ENCODE measurements at places on chromosomes 1 and 21.

GRCh38 chr1:229454056-229454455, 20.2 kb upstream of the ACTA1 start:
- no peak for DNase-seq

DNA sequence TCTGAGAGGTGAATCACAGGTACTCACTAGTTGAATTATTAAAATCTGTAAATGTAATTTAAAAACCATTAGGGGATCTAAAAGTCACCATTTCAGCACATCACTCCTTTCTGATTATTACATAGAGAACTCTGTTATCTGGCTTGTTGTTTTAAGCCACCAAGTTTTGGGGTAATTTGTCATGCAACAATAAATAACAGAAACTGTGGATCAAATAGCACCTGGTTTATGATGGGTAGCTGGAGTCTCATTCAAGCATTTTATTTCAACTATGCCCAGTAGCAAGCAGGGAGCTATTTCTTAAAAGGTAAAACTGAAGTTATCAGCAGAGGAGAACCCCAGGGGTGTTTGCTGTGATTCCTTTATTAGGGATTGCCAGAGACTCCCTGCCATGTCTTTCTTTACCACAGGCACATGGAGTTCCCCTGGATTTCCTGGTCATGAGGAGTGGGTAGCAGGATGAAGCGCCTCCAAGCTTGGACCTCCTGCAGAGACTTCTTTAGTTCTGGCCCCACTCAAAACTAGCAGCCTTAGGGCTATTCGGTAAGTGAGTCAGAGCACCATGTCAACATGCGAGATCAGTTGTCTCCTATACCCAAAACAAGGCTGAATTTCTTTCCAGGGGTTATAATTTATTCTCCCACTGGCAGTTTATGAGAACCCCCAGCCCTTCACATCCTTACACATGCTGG, 179.2 kb downstream of the GIPC2 start:
- DNase-seq = no peak

GRCh38 chr1:184298440-184299405, 88.1 kb upstream of the C1orf21 start:
- DNase-seq = no peak

DNA sequence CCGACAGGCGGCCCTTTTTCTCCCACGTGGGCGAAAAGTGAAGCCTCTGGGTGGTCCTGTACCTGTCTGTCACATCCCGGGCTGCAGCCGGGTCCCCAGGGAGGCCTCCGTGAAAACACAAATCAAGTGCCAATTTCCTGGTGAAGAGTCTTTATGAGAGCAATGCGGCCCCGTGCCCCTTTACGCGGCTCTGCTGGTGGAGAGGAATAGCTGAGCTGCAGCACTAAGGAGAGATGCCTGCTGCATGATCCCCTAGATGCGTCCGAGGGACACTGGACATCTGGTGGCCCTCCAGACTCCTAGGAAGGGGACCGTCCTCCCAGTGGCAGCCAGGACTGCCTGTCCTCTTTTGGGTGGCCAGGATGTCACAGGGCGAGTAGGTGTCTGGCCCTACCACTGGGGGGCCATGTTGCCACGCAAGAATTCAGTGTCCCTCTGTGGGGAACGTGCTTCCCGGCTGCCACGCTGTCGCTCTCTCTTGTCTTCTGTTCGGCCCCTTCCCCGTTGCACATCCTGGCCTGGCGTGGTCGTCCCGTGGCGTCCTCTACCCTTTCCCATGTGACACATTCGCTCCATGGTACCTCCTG, 38.7 kb downstream of the COL18A1 start:
- no peak for DNase-seq

DNA sequence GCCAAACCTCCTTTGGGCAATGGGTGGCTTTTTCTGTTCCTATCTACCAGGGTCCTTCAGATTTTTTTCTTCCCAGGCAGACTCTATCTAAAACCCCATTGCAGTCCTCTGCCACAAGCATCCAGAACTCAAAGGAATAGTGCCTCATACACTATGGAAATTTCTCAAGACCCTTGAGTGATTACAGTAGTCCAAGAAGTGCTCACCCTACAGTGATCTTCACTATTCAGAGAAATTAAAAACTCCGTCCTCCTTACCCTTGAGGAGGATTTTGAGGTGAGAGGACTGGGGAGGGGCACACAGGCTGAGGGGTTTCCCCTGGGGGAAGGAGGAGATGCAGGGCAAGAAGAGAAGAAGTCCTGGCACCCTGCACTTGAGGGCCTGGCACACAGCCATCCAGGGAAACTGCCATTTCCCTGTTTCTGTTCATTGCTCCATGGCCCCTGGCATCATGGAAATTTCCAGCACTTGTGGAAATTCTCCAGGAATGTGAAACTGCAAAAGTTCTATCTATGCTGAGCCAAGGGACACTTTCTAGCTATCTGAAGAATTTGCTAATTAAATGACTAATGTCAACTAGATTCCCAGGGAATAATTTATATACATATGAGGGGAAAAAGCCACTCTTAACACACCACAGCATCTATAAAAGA, 102.5 kb upstream of the ATP1B1 start:
- no peak for DNase-seq

- no peak for DNase-seq
Measured at GRCh38 chr1:78003070-78003746, 1.5 kb upstream of the DNAJB4 start.

GRCh38 chr21:42186591-42186990, 32.3 kb upstream of the ABCG1 start:
- DNase-seq = no peak

DNA sequence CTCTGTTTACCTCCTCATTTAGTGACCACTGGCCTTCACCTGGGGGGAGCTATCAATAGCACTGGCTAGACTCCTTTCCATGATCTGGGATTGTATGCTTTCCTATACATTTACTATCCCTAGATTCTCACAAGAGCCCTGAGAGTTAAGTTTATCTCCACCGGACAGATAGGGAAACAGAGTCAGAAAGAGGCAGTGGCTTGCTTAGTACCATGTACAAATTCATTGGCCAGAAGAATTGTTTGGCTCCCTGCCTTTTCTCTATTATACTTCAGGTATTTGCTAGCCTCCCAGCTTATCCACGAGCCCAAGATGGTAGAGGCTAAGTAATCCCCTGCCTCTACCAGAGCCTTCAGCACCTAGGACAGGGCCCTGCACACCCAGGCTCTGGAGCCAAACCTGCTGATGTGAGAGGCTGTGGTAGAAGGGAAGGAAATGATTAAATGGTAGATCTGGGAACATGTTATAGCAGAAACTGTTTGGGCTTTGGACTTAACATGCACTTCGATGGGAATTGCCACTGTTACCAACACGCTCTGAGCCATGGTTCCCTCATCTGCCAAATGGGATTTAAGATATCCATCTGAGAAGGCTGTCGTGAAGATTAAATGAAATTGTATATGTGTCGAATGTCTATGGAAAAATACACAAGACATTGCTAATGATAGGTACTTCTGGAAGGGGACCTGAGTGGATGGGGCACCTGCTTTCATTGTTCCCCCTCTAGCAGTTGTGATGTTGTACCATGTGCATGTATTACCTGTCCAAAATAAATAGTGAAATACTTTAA, 3.1 kb upstream of the BLACAT1 start:
- peak; percentile 23 for DNase-seq

DNA sequence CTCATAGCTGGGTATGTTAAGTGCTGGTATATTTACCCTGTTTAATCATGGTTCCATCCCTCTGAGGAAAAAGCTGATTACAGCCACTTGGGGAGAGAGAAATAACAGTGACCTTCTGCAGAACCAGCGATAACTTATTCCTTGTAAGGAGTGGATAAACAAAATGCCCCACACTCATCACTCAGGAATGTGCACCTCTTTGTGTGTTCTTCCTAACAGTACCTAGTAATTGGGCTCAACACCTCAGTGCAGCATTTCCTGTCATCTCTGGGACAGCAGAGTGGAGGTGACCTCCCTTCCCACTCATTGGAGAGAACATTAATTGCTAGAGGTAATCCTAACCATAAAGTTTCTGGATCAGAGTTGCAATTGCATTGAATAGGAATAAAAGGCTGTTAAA, 112.5 kb upstream of the F3 start:
- peak; percentile 76 for DNase-seq

- DNase-seq = no peak
Measured at GRCh38 chr1:12180315-12180714, 13.5 kb downstream of the TNFRSF1B start.

GRCh38 chr1:152906023-152906565, 2.3 kb upstream of the IVL start:
- peak; percentile 47 for DNase-seq

GRCh38 chr1:6928106-6928885, 143.0 kb downstream of the CAMTA1 start:
- no peak for DNase-seq

DNA sequence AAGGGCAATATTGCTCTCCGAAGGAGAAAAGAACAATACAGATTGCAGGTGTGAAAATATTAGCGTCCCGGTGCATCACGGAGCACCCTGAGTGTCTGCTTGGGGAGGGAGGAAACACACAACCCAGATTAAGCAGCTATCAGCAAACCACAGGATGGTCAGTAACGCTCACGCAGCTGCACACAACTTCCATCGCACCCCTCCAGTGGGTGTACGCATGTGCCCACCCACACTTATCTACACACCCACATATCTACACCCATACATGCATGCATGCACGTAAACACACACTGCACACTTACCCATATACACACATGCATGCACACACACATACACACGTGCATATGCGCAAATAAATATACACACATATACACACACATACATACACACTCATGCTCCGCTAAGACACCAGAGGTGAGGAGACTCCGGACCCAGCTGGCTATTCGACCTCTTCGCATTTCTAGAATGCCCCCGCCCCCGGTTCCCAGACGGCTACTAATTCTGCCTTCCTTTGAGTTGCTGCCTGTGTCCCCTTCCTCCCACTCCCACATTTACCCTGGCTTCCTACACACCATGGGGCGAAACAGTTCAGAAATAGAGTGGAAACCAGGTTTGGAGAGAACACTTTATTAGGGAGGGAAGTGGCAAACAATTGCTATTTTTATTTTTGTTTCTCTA, 26.2 kb downstream of the ITPKB start:
- no peak for DNase-seq

- peak; percentile 53 for DNase-seq
Measured at GRCh38 chr1:12121212-12122003, 45.4 kb upstream of the TNFRSF1B start.

DNA sequence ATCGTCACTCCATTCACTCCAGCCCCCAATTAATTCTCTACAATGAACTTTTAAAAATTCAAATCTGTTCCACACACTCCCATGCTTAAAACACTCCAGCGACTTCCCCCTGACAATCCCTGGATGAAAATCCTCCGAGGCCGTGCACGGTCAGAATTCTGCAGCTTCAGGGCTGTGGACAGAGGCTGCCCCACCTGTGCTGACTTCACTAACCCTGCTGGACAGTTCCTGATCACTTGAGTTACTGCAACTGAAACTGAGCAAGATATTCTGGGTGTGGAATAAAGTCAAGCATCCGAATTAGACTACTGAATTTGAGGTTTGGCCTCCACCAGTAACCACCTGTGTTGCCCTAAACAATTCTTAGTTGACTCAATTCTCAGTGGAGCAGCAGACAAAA, 1.0 kb upstream of the JAK1 start:
- DNase-seq = no peak

DNA sequence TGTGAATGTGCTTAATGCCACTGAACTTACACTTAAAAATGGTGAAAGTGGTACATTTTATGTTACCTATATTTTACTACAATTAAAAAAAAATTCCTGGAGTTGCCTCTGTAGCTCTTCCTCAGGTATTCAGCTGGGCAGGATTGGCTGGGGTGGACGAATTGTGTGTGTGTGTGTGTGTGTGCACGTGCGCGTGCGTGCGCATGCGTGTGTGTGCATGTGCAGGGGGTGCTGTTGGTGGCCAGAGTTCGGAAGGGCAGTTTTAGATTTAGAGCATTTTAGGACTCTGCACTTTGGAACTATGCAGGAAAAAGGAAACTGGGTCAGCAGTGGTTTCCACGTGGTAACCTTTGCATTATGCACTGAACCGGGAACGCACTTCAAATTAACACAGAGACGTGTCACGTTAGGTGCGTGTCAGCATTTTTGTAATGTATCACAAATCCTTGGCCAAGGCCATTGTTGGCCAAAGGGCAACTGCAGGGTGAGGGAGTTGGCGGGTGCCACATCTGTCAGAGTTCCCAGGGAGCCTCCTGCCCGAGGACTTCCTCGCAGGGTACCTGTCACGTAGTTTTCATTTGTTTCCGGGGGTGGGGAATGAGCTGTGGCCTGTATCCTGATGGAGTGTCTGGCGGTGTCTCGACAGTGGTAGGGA, 312.8 kb downstream of the CAMTA1 start:
- DNase-seq = no peak

- peak; percentile 33 for DNase-seq
Measured at GRCh38 chr1:218656301-218657037, 311.3 kb downstream of the TGFB2 start.

- DNase-seq = no peak
Measured at GRCh38 chr1:40984066-40984465, 4.6 kb downstream of the CTPS1 start.

DNA sequence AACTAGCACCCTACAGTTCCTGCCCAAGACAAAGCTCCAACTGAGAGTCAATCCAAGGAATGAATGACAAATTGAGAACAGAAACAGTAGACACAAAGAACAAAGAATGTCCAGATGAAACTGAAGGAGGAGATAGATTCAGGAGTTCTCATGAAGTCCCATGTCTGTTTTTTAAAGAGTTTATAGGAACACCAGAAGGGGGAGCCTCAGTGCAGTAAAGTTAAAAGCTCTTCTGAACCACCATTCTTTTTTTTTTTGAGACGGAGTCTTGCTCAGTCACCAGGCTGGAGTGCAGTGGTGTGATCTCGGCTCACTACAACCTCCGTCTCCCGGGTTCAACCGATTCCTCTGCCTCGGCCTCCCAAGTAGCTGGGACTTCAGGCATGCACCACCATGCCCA, 323.6 kb downstream of the MRPL39 start:
- DNase-seq = peak; percentile 46

DNA sequence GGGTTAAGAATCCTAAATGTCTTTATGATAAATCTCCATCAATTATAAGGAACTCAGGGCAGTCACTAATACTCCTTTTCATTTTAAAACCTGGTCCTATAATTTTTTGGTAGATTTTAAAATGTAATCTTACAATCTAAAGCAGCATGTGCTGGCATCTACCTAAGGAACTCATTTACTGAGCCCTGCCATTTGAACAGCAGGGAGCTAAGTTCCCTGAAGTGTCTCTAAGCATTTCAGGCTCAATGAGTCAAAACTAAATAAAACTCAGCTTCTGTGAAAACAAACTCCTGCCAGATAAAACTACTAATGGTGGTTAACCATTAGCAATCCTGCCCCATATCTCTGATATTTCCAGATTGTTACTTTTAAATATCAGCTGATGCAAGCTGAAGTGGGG, 1371.8 kb upstream of the PRMT6 start:
- no peak for DNase-seq

GRCh38 chr1:30416221-30416820, 307.1 kb downstream of the MATN1 start:
- no peak for DNase-seq

DNA sequence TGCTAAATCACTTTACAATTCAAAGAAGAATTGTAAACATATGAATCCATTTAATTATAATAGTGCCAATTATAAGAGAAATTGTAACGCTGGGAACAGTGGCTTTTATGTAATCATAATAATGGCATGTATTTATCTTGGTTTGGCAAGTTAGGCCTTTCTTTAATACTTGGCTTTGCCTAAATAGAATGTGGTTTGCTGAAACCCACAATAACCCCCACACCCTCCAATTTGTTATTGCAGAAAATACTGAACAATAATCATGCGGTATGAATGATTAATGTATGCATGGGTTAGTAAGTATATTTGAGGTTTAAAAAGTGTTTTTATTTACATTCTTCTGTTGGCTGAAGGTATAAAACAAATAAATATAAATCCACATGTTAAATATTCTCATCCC, 138.2 kb downstream of the NFIA start:
- DNase-seq = peak; percentile 11
